ENCODE measurements at places on chromosomes 16 and 17. TPM values are rescaled to one million over a fixed set of nuclear protein-coding genes. Genes with fewer than 3 reads are reported as not detected.

The LRRC36 gene
- 0.23 TPM for total RNA-seq

DNA sequence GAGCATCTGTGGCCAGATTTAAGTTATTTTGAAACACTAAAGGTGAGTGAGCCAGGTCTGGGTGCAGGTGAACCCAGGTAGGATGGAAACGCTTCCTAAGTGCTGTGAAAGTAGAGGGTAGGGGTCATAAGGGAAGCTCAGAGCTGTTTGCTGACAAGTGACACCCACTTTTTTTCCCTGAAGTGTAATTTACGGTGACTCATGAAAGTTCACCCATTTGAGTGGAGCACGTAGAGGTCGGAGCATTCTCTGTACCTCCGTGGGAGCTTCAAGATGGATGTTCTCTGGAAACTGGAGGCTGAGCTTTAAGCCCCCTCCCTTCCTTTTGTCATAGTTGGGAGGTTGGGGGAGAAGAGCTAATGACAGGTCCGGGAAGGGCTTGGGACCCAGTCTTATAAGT, 44.3 kb downstream of the MPRIP start:
- H3K36me3 ChIP-seq = peaks cover 11% of the 10 kb centered on the region
- no peak overlapping the region for H3K27ac ChIP-seq
- H3K27me3 ChIP-seq = no peaks in the 10 kb centered on the region
- H3K4me1 ChIP-seq = peaks cover 22% of the 10 kb centered on the region
- no peak for DNase-seq
- no peak overlapping the region for H3K4me3 ChIP-seq

The SOCS1 gene
- total RNA-seq = 161 TPM

The MT1X gene
- 60.7 TPM for total RNA-seq

The TMC5 gene
- total RNA-seq = 0.10 TPM

- H3K27ac ChIP-seq = no peak overlapping the region
- peaks cover 10% of the 10 kb centered on the region for H3K27me3 ChIP-seq
- no peak overlapping the region for H3K4me3 ChIP-seq
- DNase-seq = no peak
- H3K4me1 ChIP-seq = no peaks in the 10 kb centered on the region
Measured at GRCh38 chr16:72125635-72126428, 32.2 kb downstream of the DHX38 start.

DNA sequence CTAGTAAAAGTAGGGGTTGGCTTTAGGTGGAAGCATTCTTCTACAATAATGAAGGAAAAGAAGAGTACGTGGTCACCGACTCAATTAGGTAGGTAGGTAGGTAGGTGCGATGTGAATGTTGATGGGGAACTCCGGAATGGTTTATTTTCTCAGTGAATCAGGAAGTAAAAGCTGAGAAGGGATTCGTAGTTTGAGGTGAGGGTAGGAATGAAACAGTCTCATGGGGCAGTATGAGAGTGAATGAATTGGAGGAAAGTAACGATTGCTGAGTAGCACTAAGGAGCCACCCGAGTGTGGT, 13.9 kb downstream of the PER1 start:
- H3K36me3 ChIP-seq = peaks cover 21% of the 10 kb centered on the region
- DNase-seq = no peak
- H3K4me1 ChIP-seq = no peaks in the 10 kb centered on the region
- peaks cover 11% of the 10 kb centered on the region for H3K27me3 ChIP-seq

DNA sequence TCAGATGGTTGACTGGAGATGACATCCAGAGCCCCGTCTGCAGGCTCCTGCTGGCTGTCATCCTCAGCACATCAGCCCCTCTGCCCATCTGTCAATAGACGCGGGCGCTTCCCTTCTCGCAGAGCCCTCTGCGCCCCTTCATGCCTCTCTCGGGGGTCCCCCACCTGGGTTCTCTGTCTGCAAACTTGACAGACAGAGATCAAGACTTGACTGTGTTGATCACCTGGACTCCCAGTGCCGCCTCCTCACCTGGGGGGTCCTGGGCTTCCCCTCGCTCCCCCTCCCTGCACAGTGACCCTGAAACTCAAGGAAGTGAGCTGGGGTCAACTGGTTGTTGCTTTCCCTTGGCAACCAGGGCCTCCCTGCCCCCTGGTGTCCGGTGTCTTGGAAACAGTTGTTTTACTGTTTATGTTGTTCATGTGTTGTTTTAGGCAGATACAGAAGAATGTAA, 31.9 kb downstream of the RNF213 start:
- no peak overlapping the region for H3K4me3 ChIP-seq
- no peak overlapping the region for H3K27ac ChIP-seq
- peaks cover 14% of the 10 kb centered on the region for H3K4me1 ChIP-seq
- DNase-seq = no peak
